ENCODE measurements at places on chromosomes 4 and X.
A peak's percentile ranks its signal among the peaks of the same experiment; 100 is the strongest.

GRCh38 chrX:7927259-7928167 lies at the start of gene PNPLA4:
Gene PNPLA4, minus strand, starts transcription at chrX:7927413. Its CDS starts 1,294 bp downstream, at chrX:7926119.
- DNase-seq = peak; percentile 50

GRCh38 chr4:117481742-117482141 lies 396.4 kb upstream of the TRAM1L1 start:
- no peak for DNase-seq

GRCh38 chrX:114997779-114998178 lies 19.6 kb downstream of the IL13RA2 start:
- no peak for DNase-seq

- peak; percentile 73 for DNase-seq
Measured at GRCh38 chr4:72302981-72303704, 265.9 kb downstream of the ADAMTS3 start.

DNA sequence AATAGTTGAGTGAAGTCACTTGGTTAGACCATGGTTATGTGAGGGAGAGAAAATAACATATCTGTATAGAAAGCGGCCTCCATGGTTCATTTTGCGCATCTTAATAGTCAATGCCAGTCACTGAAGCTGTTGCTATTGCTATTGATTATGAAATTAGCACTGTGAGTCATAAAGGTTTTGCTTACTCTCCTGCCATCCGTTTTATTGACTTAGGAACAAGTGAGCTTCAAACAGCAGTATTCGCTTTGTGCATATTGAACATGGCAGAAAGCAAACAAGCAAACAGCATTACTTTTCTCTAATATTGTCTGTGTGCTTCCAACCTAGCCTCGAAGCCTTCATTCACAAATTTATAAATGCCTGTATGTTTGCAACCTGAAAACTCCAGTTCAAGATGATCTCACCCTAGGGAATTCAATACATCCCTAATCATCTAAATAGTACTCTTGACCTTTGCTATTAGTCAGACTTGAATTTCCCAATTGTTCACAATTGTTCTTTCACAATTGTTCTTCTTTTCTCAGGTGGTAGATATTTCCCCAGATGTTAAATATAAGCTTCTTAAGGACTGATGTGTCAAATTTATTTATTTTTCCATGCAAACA lies 55.9 kb upstream of the GABRA2 start:
- no peak for DNase-seq

GRCh38 chr4:65482410-65482809 lies 187.9 kb downstream of the EPHA5 start:
- DNase-seq = no peak

DNA sequence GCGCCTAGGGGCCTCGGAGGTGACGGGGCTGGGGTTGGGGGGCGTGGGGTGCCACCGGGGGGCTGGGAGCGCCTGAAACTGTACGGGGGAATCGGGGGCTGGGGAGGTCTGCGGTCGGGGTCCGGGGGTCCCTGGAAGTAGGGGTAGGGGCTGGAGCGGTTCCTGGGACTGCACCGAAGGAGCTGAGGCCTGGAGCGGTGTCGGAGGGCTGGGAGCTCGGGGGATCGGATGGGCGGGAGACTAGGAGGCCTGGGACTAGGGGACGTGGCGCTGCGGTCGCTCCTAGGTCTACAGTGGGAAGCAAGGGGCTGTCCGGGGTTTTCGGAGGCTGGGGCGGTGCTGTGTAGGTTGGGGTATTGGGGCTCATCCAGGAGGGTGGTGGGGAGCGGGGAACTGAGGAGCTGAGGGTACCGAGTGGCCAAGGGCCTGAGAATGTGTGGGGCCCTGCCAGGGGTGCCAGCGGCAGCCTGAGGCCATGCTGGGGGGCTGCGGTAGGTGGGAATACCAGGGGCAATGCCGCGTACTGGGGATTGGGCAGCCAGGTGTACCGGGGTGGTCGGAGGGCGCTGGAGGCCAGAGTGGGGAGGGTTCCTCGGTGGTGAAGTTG lies 562 bp downstream of the AKAP17A start:
- DNase-seq = no peak

GRCh38 chrX:9622128-9622527 lies 143.5 kb downstream of the GPR143 start:
- DNase-seq = no peak

DNA sequence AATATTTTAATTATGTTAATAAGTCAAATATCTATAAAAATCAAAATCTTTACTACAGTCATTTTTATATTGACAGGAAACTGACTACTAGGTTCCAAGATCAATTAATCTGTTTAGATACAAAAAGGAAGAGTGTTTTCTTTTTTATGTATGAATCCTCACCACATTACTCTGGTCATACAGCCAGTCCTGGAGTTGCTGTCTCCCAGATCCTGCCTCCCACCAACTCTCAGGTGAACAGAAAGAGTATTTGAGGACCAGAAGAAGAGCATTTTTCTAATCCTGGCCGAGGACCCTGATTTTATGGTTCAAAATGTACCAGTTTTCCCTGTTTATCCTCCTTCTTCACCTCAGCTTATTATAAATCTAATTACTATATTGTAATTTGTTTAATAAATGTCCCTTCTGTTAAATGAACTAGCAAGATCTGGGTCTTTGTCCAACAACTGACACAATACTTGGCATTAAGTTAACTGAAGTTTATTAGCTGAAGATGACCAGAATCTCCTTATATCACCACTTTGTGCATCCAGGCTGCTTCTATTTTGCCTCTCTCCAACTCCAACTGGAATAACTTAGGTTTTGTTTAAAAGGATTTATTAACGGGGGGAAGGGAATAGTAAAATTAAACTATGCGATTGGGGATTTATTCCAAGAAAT lies 224.4 kb upstream of the PCDH7 start:
- no peak for DNase-seq

DNA sequence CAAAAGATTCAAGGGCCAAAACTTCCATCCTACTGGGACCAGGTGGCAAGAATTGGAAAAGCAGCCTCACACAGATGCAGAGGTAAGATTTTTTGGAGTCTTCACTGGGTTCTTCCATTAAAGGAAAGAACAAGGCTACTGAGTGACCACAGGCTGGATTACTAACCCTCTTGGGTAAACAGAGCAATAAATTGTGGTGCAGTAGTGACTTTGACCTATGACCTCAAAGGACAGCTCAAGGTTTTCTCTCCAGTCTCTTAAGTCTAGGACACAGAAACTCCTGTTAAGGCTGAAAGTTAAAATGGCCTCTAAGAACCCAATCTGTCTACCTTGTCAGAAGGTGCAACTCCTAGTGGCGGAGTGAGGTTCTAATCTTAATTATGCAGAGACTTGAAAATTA lies 464.9 kb downstream of the SMARCA1 start:
- no peak for DNase-seq

- no peak for DNase-seq
Measured at GRCh38 chrX:18983666-18984380, at the start of gene PHKA2. Gene PHKA2, minus strand, starts transcription at chrX:18984114. Its CDS starts 182 bp downstream, at chrX:18983932.

DNA sequence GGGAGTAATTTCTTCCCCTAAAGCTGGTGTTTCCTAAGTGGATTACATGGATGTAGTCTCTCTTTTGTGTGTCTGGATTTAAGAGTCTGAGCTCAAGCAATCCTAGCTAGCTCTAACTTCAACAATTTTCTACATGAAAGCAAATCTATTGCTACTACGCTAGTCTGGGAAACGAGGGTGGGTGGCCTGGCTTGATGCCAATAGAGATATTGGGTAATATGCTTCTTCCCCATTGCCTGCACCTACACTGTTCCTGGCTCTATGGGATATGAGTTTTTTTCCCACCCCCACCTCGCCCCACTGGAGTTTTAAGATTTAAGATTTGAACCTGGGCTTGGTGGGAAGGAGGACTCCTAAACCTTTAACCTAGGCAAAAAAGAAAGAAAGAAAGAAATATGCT lies 158.8 kb downstream of the RBM46 start:
- no peak for DNase-seq

DNA sequence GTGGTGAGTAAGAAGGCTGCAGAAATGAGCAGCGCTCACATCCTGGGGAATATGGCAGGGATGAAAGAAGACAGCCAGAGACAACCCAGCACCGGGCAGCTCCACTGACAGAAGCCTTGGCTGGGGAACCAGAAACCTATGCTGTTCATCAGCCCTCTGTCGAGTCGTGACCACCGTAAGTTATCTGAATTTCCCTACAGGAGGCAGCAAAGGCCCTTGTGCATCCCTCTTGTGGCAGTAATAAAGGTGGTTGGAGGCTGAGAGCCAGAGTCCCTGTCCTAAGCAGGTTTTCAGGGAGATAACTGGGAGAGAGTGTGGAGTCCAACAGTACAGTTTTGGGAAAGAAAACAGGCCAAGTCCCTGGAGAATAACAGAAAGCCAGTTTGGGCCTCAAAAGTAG lies 194.0 kb upstream of the BOD1L1 start:
- DNase-seq = no peak

DNA sequence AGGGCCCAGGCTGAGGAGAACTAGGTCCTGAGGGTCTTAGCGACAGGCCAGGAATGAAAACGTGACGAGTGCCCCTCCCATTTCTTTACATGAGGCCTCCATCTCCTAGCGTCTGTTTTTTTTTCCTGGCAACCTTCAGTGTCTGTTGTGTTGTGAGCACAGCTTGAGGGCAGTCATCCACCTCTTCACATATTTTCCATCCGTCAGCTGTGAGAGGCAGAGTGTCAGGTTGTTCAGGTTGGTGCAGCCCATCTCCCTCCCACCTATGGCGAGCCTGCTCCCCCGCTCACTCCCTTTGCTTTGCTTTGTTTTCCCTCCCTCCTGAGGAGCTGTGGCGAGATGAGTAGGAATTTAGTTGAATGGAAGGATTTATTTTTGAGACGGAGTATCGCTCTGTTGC lies 51.7 kb upstream of the CHRNA9 start:
- DNase-seq = no peak

DNA sequence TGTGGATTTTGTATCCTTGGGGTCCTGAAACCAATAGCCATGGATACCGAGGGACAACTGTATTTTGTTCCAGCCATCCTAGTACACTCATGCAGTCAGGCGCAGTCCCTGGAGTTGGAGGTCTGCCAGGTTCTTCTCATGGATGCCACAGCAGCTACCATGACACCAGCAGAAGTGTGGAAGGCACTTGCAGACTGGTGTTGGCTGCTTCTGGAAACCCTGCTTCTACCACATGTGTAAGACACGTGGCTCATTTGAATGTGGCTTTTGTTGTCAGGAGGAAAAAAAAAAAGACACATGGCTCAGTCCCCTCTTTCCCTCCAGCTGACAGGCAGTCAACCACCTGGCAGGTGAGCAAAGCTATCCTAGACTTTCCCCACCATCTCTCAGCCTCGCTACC lies 19.4 kb downstream of the DRD5 start:
- DNase-seq = peak; percentile 73

GRCh38 chr4:37705571-37705970 lies 19.4 kb upstream of the RELL1 start:
- no peak for DNase-seq

- no peak for DNase-seq
Measured at GRCh38 chrX:15576019-15576418, 24.7 kb downstream of the ACE2 start.

GRCh38 chr4:80963051-80963450 lies 67.5 kb upstream of the BMP3 start:
- no peak for DNase-seq

DNA sequence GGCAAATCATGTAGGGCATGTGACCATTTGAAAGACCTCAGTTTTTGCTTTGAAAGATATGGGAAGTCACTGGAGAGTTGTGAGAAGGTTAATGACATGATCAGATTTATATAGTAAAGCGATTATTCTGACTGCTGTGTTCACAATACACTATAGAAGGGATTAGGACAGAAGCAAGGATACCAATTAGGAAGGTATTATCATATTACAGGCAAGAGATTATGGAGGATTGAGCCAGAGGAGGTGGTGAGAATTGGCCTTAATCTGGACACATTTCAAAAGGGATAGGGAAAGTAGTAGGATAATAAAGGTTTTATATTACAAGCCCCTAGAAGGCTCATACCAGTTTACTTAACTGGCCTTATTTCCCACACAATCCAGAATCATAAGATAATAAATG lies 124.9 kb upstream of the POF1B start:
- no peak for DNase-seq

- DNase-seq = no peak
Measured at GRCh38 chr4:145785391-145786008, 105.6 kb downstream of the C4orf51 start.

DNA sequence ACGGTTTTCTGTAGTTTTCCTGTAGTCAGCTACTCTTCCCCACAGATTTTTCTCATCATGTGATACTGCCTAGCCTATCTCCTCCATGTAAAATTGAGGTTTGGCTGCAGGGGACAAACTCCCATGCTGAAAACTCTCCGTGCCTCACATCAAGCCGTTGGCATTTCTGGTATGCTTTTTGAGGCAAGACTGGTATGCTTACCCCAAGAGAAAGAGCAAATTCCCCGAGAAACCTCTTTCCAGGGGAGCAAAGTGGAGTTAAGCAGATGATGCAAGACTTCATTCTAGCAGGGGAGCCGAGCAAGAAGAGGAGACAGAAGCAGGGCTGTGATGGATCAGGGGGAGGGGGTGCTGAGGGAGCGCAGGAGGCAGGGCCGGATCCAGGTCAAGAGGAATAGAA lies 4.8 kb downstream of the SOWAHD start:
- DNase-seq = no peak

GRCh38 chrX:53266914-53267313 lies 14.5 kb downstream of the IQSEC2 start:
- no peak for DNase-seq

DNA sequence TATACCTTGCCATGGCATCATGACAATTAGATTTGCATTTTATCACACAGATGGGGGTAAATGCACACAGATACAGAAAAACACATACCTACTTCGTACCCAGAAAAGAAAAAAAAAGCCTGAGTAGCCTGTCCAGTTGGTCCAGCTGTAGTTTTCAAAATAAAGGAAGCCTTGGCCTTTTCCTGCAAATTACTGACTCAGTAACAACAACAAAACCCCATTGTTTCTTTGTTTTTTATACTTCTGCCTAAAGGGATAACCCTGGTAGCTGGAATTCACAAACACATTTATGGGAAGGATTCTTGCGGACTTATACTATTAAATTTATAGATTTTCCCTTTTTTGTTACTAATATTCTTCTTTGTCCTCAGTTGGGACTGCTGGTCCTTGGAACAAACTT lies 156.4 kb upstream of the PCDH10 start:
- DNase-seq = no peak

DNA sequence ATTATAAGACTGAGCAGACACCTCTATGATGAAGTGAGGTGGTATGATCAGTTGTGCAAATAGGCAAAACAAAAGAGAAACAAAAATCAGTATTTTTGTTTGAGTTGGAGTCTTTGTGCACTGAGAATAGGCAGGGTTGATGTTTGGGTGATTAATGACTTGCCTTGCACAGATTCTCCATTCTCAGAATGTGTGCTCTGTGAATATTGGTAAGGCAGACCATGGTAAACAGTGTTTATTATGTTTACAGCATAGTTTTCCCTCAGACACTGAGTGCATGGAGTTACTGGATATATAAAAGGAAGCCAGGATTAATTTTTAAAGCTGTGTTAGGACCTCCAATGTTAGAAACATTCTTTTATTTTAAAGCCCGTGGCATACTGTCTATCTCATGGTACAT lies 240.2 kb upstream of the MAGEB16 start:
- DNase-seq = no peak

DNA sequence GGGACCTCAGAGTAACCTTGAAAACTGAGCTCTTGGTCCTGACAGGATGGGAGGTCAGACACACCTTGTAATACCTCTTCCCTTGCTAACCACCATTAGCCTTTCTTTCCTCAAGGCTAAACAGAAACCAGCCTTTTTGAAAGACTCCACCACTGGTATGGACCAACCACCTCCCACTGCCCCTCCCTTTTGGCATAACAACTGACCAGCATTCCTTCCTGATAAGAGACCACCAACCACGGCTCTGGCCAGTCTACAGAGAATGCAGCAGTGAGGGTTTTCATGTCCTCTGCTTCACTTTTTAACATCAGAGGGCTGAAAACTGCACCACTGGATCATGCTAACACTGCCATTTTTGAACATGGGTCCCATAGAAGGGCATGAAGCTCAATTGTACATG lies 100.2 kb upstream of the MID1IP1 start:
- DNase-seq = no peak
